Stimulated activated CD4-positive, alpha-beta T cell treated with anti-CD3 and anti-CD28 coated beads, Interleukin-15, amount 100 ng/mL, for 48 hours (primary cell): ENCODE measurements at places on chromosomes 3 and 15.

DNA sequence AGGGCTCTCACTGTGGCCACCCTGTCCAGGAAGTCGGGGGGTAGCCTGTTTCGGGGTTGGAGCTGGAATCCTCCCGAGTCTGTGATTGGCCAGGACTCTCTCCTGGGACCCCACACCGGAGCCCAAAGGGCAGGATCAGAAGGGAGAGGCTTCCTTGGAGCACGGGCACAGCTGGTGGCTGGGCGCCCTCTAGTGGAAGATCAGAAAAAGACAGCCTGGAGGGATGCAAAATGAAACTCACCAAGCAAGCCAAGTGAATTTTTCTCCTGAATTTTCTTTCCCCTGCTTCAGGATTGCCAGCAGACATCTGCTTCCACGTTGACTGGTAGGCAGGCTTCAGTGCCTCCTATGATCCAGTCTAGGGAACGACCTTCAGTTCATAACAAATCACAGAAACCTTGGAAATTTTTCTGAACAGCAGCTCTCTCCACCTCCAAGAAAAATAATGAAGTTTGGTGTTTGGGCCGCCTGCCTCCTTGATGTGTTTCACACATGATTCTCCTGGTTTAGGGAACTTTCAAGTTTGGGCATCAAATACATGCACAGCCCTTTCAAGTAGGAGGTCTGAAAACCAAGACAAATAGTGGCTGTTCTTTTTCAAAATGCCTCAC lies 224.6 kb downstream of the VPS13C start:
- DNase-seq: peak; percentile 39

- DNase-seq: no peak
Measured at GRCh38 chr3:13281507-13282357, 138.4 kb downstream of the NUP210 start.

GRCh38 chr3:174681784-174682183 lies 177.3 kb upstream of the NAALADL2 start:
- DNase-seq: no peak

DNA sequence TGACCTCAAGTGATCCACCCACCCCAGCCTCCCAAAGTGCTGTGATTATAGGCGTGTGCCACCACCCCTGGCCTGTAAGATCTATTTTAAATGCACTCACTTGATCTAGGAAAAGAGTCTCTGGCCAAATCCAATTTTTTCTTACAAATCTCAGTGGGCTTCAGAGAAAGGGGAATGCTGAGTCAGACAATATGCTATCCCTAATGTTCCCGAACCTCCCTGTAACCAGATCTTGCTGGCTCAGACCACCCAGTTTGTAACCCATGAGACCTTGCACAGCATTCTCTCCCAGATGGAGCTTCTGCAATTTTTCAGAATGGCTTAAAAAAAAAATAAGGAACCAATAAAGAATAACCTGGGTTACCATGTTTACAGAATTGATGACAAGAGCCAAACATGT lies 205.8 kb downstream of the RYR3 start:
- no peak for DNase-seq

DNA sequence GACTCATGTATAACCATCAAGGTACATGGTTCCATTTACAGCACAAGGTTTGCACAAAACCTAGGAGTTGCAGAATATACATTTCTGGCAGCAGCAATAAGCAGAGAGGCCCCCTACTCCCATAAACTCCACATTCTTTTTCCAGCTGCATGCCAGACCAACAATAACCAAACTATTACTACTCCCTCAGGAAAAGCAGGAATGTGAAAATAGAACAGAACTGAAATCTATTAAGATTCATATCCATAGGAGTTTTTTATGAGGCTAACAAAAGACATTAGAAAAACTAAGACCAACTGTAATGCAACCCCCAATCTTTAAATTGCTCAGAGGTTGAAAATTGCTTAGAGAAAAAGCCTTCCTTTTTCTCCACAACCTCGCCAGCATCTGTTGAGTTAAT lies 27.6 kb upstream of the TOP2B start:
- DNase-seq: no peak

- no peak for DNase-seq
Measured at GRCh38 chr3:106263011-106263410, 394.2 kb upstream of the CBLB start.

DNA sequence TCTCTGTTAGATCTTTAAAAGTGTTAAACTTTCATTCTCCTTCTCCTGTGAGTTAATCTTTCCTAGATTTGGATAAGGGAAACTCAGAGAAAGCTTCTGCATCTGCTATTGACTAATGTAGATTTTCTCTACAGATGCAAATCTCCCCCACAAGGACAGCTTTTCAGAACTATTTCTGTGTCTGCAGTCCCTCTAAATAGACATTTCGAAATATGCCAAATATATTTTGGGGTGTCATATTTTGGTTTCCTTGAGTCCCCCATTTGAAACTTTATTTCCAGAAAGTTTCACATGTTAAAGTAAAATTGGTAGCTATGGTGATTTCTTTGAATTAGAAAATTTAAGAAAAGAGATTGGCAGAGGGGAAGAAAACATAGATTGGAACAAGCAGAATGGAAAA lies 852.3 kb upstream of the ALCAM start:
- DNase-seq: no peak
